Stimulated activated CD8-positive, alpha-beta memory T cell treated with anti-CD3 and anti-CD28 coated beads, Interleukin-7, amount 100 ng/mL, for 1 hour (primary cell): ENCODE measurements at places on chromosomes 7 and 10.
A peak's percentile ranks its signal among the peaks of the same experiment; 100 is the strongest.

DNA sequence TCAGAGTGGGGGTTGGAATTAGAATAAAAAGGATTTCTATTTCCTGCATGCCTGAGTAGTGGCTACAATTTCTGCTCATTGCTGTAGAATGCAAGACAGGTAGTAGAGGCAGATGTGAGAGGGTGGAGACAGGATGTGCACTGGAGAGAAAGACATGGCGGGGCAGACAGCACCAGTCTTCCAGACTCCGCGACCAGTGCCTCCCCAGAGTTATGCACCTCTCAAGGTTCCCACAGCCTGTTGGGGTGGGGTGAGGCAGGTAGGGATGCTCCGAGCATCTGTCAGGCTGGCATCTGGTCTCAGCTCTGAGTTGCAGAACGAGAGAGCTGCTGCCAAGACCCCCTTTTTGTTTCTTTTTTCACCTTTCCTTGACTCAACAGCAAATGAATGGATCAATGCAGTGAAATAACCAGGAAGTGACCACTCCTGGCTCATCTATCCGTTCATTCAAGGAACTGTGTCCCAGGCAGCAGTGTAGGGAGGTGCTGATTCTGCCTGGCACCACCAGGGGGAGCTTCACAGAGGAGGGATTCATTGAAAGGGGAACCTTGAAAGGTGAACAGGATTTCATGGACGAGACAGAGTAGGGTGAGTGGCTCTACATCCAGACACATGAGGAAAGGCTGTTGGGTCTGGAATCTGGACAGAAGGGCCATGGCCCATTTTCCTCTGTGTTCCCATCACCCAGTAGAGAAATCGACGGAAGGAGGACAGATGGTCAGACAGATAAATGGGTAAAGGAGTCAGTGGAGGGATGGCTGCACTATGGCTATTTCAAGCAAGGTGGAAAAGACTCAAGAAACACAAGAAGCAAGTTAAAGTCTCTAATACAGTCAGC is 17.2 kb upstream of the SLC18A3 start:
- DNase-seq, result peak; percentile 25

DNA sequence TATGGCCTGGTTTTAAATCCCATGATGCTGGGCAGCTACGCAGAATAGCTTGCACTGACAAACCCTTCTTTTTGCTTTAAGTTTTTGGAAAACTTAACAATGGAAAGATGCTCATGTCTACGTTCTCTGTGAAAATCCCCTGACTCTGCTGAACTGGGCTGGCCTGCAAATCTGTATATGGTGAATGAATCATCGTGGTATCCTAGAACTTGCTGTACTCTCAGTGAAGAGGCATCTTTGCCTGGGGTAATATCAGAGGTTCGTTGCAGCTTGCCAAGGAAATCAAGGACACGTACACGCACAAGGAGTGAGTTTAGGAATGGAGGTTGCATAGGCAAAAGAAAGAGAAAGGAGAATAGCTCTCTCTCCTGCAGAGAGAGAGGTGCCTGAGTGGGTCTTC is 382.0 kb upstream of the ADARB2 start:
- no peak for DNase-seq

GRCh38 chr7:130960208-130960988 is 226.4 kb upstream of the KLF14 start:
- DNase-seq, result no peak

GRCh38 chr10:69065406-69066361 is 22.2 kb upstream of the SRGN start:
- no peak for DNase-seq

- DNase-seq, result no peak
Observed at GRCh38 chr7:131934452-131934851, 378.0 kb upstream of the PODXL start.

DNA sequence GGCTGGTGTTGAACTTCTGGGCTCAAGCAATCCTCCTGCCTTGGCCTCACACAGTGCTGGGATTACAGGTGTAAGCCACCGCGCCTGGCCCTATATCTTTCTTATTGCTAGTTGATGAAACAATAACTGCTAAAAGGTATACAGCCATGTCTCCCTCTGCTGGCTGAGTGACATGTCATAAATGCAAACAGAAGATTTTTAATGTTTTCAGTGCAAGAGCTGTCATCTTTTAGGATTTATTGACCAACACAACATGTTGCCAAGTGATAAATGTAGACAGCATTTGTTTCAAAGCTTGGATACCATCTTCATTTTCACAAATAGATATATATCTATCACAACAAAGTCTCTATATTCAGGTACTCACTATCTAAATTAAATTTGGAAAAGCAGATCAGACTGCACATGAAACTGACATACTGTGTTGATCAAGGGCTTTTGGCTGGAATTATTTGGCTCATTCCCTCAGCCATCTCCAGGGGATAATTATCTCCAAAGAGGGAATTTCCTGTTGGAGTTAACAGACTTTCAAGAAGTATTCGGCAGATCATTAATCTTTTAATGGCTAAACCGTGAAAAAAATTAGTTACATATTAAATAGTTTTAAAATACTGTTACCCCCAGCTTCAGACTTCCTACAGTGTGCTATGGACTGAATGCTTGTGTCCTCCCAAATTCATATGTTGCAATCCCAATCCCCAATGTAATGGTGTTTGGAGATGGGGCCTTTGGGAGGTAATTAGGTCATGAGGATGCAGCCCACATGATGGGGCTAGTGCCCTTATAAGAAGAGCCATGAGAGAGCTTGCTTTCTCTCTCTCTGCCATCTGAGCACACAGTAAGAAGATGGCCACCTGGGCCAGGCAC is 41.3 kb upstream of the SRPK2 start:
- no peak for DNase-seq

DNA sequence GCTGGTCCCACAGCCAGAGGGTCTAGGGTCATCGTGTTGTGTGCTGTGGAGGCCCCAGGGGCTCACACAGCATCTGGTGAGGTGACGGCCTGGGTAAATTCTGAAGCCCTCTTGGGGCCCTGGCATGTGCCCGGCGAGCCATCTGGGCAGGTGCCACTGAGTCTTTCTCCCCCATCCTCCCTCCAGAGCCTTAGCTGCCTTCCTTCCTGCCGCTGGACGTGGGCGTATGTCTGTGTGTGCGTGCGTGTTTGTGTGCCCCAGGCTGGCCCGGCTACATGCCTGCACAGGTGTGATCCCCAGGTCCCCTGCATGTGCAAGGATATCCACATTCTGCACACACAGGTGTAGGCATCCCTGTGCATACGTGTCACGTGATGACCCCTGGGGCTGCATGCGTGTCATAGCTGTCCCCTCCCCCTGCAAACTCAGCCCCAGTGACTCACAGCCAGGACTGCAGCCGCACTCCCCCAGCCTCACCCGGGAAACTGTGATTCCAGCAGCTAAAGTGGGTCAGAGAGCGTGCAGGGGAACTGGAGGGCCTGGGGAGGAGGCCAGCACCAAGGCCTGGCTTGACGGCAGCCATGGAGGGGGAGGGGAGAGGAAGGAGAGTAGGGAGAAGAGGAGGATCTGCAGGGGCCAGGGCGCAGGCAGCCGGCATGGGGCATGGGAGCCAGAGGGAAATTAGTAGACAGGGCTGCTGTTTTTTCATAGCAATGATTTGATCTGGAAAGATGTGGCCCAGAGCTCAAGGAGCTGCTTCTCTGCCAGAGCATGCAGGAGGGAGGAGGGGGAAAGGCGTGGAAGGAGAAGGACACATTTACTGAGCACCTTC is 46.4 kb downstream of the ELFN1 start:
- DNase-seq, result no peak

DNA sequence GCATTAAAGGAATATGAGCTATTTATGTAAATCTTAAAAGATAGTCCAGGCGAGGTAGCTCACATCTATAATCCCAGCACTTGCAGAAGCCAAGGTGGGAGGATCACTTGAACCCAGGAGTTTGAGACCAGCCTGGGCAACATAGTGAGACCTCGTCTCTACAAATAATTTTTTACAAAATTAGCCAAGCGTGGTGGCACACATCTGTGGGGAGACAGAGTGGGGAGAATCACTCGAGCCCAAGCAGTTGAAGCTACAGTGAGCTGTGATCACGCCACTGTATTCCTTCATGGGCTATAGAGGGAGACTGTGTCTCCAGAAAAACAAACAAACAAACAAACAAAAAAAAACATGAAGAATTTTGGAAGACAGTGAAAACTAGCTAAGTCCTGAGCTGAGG is 28.4 kb downstream of the HERC4 start:
- no peak for DNase-seq

GRCh38 chr10:78063236-78063635 is 29.6 kb downstream of the RPS24 start:
- DNase-seq, result no peak

- DNase-seq, result no peak
Observed at GRCh38 chr7:163298-163695, 29.1 kb upstream of the FAM20C start.

GRCh38 chr10:15796098-15796759 is 64.1 kb downstream of the MINDY3 start:
- DNase-seq, result no peak

- no peak for DNase-seq
Observed at GRCh38 chr10:62627983-62628382, 176.5 kb upstream of the ADO start.

- no peak for DNase-seq
Observed at GRCh38 chr7:141071855-141072547, 1.9 kb upstream of the TMEM178B start.

GRCh38 chr7:123367484-123368122 is 166.8 kb downstream of the IQUB start:
- DNase-seq, result no peak

DNA sequence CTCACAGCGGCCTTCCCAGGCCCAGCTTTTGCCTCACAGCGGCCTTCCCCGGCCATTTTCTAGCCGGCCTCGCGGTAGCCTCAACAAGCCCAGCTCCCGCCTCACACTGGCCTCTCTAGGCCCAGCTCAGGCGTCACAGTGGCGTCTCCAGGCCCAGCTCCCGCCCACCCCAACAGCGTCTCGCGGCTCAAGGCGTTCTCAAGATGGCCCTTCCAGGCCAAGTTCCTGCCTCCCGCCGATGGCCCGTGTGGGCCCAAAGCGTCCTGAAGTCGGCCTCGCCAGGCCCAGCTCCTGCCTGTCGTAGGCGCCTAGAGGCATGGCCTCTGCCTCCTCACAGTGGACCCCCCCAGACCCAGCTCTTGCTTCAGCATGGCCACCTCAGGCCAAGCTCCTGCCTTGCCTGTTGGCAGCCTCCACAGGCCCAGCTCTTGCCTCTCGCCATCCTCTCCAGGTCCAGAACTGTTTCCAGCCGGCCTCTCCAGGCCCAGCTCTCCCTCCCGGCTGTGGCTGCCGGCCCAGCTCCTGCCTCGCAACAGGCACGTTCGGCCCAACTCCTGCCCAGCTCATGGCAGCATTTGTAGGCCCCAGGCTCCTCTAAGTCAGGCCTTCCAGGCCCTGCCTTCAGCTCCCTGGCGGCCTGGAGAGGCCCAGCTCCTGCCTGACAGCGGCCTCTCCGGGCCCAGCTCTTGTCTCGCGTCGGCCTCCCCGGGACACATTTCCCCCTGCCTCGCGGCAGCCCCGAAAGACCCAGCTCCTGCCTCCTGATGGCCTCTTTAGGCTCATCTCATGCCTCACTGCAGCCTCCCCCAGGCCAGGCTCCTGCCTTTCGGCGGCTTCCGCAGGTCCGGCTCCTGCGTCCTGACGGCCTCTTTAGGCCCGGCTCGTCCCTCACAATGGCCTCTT is 18.8 kb upstream of the TMEM248 start:
- DNase-seq, result no peak

DNA sequence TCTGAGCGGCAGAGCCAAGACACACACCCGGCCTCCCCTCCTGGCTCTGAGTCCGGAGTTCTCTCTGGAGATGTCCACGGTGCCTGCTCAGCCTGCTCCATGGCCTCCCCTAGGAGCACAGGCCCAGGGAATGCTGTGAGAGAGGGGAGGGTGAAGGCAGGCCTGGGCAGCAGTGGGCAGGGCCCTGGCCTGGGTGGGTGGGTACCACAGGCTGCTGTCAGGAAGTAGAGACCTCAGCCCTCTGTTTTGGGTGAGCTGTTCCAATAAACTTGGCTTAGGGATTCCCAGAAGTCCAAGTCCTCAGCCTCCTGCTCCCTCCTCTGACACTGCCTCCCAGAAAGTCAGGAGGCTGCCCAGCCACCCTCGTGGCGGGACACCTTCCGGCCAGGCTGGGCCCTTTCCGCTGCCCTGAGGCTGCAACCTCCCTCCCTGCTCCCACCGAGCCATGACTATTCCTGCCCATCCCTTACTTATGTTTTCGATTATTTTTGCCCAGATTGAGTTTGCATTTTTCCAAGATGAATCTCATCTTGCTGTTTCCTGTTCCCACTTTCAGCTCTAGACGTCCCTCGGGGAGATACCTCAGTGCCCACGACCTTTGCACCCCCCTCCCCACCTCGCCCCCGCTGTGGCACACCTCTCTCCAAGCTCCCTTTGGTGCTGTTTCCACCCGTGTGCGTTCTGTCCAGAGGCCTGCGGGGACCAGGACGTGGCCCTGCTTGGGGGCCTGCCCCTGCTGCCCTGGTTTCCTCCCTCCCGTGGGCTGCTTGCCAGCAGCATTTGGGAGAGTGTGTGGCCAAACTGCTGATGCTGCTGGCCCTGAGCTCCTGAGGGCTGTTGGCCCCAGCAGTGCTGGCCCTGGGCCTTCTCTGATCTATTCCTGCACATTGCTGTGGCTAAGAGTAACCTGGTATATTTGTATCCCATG is 5.8 kb upstream of the POLM start:
- no peak for DNase-seq

GRCh38 chr7:143437578-143437977 is 5.7 kb upstream of the TAS2R60 start:
- DNase-seq, result no peak

DNA sequence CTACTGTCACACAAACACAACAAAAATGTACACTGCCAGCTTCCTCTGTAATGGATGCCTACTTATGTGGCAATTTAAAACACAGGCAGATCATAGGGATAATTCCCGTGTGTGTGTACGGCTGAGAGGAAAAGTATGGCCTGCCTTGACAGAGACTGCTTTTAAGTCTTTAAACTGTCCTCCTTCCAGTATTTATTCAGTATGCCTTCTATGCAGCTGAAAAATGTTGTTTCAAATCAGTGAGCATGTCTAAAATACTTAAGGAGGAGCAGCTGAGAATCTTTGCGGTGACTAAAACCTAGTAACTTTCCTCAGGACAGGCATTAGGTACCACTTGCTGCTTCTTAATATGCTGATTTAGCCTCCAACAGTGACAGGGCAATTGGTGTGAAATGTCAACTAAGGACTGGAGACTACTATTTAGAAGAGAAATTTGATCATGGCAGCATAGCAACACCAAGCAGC is 126.3 kb downstream of the CACNA2D1 start:
- DNase-seq, result no peak

DNA sequence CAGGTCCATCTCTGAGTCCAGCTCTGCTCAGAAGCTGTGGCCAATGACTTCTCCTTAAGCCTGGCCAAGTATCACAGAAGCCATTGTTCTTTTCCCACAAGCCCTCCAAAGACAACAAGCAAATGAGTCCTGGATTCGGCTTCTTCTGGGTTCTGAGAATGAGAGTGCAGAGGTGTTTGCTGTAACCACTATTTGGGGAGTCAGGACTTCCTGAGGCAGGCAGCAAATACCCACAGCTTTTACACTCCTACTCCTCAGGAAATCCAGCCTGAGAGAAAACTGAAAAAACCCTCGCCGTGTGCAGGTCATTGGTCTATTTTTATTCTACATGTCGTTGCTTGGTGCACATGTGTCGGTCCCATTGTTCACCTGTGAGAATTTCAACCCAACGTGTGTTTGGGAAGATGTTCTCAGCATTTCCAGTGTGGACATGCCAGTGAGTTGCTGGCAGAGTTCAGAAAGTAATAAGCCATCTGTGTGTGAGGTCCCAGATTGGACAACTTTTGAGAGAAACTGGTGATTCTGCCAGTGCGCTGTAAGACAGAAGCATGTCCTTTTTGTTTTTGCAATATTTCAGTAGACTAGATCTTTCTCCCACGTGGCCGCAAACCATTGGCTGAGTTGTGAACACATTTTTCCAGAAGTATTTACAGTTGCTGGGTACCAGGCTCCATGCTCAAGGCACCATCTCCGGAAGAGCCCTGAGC is 121.6 kb upstream of the LYZL2 start:
- no peak for DNase-seq

- DNase-seq, result no peak
Observed at GRCh38 chr10:6204341-6205191, 1.8 kb downstream of the PFKFB3 start.
